ENCODE measurements at places on chromosomes 7 and 10. TPM values are rescaled to one million over a fixed set of nuclear protein-coding genes. Genes with fewer than 3 reads are reported as not detected.

OR2A1 gene
- total RNA-seq, result not detected

- DNase-seq, result no peak
Observed at GRCh38 chr7:108248821-108249220, 118.7 kb upstream of the LAMB4 start.

DNA sequence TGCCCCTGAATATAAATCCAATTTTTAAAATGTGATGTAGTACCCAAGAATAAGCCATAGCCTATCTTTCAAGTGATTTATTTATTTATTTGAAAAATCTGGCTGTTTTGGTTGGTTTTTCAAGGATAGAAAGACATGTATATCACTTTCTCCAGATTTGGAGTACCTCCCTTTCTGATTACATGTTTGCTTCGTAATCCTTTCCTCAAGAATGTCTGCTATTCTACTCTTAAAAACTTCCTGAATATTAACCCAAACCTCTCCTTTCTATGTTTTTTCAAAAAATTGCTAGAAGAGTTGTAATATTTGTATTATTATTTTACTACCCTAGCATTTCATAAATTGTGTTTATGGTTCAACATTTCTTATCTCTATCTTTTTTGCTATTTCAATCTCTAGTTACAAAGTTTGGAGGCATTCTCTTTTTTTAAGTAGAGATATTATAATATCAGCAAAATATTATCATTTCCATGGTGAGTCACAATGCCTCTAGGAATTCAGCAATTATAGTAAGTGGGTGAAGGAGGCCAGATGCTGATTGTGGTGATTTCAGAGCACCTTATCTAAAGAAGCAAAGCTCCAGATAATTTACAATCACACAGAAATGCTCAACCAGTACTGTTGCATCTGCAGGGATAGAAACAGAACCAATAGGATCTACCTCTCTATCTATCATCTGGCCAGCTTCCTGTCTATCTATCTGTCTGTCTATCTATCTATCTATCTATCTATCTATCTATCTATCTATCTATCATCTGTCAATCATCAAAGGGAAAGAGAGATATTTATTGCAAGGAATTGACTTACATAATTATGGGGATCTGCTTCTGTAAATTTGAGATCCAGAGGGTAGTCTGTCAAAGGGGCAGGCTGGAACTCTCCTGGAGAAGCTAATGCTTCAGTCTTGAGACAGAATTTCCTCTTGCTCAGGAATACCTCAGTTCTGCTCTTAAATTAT is 412.5 kb upstream of the SEMA3C start:
- no peak for DNase-seq

GRCh38 chr7:8408871-8409270 is 24.5 kb upstream of the NXPH1 start:
- no peak for DNase-seq
